Naive thymus-derived CD8-positive, alpha-beta T cell (primary cell): ENCODE measurements at places on chromosomes 7 and 10.

- DNase-seq = no peak
These were observed 191.5 kb downstream of the DIP2C start for GRCh38 chr10:497898-498451.

GRCh38 chr7:123649964-123650363 is 5.7 kb upstream of the LMOD2 start:
- no peak for DNase-seq

DNA sequence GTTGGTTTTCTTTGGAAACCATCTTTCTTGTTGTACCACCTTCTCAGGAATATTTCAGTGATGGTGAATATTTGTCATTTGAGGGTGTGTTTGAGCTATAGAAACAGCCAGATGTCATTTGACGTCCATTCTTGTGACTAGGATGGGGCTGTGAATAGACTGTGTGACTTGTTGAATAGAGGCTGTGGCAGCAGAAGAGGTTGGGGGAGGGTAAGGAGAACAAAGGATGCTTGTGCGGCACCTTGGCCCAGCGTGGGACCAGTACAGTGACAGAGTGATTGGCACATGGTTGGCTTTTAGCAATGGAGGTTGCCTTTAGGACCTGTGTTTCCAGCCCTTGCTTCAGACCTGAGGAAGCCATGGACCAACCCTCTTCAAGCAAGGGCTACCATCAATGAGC is 11.3 kb downstream of the DMBT1 start:
- DNase-seq = no peak

DNA sequence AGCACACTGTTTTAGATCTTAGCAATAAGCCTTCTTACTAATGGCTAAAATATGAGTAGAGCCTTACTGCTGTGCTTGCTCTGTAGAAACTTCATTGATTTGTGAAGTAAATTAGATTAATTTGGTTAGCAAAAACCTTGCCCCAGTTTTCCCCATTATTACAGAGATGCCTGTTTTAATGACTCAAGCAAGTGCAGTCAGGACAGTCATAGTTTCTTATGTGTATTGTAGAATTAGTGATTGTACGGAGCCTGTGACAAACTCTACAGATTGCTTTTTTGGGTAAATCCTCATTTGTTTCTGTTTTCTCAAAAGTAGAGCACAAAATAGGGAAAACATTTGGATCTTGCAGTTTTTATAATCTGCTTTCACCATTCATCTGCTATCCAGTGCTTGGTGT is 7.0 kb downstream of the TAX1BP1 start:
- no peak for DNase-seq

DNA sequence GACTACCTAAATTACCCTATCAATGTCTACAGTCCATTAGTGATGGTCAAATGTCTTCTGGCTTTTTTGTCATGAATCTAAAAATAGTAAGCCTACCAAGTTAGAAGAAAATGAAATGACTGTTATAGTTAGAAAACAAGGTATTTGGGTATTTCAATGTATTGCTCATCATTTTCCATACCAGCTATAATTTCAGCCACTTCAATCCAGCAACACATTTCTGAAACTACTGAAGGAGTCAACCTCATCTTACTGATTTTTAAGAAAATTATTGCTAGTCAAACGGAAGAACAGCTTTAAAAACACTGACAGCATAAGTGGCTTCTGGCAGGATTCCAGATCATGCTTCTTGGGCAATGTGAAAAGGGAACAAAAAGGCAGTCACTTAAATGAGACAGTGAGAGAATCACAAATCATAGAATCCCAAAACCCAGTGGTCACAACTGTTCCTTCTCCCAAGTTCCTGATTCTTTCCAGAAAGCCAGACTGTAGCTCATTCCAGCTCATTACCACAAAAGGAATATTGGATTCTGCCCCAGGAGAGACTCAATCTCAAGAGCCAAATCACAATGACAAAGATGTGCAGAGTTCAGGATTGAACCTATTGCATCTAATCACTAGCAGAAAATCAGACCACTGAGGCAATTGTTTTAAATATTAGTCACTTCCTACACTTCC is 61.2 kb upstream of the LRRN3 start:
- DNase-seq = no peak

GRCh38 chr7:29342761-29343160 is 148.2 kb downstream of the CHN2 start:
- DNase-seq = no peak

- DNase-seq = no peak
These were observed 11.3 kb downstream of the ADAM12 start for GRCh38 chr10:126376956-126377355.

GRCh38 chr10:45201271-45201670 is 114.1 kb downstream of the OR13A1 start:
- DNase-seq = no peak

GRCh38 chr7:31027161-31027965 is 24.7 kb upstream of the ADCYAP1R1 start:
- no peak for DNase-seq

- no peak for DNase-seq
These were observed 8.0 kb downstream of the SAR1A start for GRCh38 chr10:70162151-70162891.

- DNase-seq = no peak
These were observed 16.1 kb upstream of the PTTG1IP2 start for GRCh38 chr7:90453259-90453891.

DNA sequence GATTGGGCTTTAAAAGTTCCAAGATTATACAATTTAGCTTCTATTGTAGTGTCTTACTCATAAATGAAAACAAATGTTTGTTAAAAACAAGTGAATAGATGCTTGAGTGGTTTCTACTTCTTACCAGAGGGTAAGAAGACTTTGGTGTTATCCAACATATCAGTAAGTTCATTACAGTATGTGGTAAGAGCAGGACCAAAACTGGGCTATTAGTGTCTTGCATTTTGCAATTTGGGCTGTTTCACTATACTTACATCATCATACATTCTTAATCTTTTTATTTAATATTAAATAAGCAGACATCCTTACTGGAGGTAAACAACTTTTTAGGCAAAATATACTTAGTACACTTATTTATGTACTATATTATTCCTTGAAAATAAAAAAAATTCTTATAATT is 248.4 kb upstream of the HGF start:
- DNase-seq = no peak

DNA sequence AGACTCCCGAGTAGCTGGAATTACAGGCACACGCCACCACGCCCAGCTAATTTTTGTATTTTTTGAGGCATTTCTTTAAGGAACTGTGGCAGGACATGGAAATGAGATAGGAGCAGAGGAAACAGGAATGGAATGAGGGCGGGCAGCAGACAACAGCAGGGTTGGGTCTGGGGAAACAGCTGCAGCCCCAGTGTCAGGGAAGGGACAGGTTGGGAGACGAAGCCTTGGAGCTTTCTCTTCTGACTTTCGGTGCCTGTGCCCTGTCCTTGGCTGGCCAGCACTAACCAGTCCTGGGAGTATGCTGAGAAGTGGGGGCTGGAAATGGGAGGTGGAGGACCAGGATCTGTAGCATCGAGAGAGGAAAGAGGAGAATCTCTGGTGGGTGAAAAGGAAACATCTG is 47.4 kb downstream of the ATOH7 start:
- DNase-seq = no peak

DNA sequence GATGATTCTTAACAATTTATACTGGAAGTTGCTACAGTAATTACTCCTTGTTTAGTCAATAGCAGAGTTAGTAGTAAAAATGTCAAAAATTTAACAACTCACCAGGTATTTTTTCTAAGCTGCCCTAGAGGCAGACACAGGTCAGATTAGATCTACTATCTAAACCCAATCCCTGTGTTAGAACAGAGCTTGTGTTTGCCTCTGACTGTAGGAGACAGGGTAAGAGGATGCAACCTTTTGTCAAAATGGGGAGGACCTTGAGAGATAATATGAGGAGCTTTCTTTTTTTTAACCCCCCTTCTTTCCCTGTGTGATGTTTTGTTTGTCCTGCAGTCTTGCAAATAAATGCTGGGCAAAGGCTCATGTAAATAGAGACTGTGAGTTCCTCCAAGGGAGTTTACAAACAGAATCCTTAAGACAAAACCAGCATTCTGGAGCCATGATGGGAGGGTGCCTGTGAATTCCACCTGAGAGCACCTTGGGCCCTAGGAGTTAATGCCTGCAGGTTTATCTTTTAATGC is 353.1 kb downstream of the GATA3 start:
- no peak for DNase-seq

- no peak for DNase-seq
These were observed 13.4 kb downstream of the NOD1 start for GRCh38 chr7:30465046-30465810.

DNA sequence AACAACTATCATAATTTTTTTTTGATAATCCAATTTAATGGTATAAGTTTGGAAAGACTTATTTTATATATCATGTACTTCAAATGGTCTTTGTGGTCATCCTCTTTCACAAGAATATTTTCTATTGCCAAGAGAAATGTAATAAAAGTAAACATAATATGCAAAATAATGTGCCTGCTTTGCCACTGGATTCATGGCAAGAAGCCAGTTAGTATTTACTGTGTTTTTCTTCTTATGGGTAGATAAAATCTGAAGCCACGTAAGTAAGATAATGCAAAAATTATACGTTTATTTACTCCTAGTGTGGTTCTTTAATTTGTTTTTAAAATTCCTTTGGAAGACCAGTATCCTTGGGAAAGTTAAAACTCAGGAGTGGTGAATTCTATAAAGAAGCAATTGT is 258.5 kb downstream of the ARL4A start:
- DNase-seq = no peak

GRCh38 chr10:128708182-128708581 is 582.0 kb upstream of the MKI67 start:
- no peak for DNase-seq

- DNase-seq = no peak
These were observed 5.2 kb upstream of the SAR1A start for GRCh38 chr10:70175516-70175915.

GRCh38 chr10:58773341-58773740 is 260.7 kb downstream of the BICC1 start:
- DNase-seq = no peak

GRCh38 chr7:107130487-107131220 is 38.1 kb upstream of the HBP1 start:
- DNase-seq = no peak

DNA sequence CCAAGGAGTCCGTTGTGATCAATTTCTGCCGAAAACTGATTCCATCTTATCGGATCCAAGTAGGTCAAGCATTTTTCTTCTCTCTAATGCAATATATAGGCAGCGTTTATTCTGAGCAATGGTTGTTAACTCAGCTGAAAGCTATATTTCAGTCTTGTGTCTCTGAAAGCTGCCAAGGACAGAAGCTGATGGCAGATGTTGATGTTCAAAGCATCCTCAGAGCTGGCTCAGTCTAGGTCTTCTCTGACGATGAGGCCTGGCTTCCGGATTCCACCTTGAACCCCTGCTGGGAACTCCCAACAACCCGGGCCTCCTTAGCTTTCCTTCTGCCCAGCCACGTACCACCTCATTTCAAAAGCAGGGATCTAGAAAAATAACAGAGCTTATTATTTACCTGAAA is 863.6 kb downstream of the NRG3 start:
- no peak for DNase-seq

- no peak for DNase-seq
These were observed 143.8 kb downstream of the ZNF22 start for GRCh38 chr10:45144326-45145070.

- no peak for DNase-seq
These were observed 18.7 kb downstream of the TSPAN15 start for GRCh38 chr10:69469976-69470375.

DNA sequence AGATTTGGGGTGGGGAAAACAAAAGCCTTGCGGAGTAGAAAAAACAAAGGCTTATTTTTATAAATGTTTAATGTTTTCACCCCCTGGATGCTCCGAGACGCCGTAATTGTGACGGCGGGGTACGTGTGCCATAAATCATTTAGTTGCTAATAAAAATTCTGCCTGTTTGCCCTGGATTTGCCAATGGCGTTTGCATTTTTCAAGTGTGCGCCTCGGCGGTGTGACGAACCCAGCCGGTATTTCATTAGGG is 2.5 kb upstream of the TNRC18 start:
- DNase-seq = no peak

DNA sequence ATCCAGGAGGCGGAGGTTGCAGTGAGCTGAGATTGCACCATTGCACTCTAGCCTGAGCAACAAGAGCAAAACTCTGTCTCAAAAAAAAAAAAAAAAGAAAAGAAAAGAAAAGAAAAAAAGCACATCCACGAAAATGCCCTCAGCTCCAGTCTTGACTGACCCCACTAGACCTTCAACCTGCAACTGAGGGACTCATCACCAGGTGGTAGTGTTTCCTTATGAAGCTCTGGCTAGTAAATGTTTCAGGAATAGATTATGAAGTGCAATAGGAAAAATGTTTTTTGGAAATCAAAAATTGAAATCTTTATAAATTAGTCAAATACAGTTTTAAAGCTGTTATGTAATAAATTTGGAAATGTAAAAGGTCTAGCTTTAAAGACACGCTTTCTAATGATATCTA is 22.4 kb downstream of the TLL2 start:
- DNase-seq = no peak

- no peak for DNase-seq
These were observed 143.4 kb downstream of the SORCS3 start for GRCh38 chr10:104784452-104784851.

GRCh38 chr7:2621948-2622640 is 9.7 kb upstream of the TTYH3 start:
- no peak for DNase-seq

DNA sequence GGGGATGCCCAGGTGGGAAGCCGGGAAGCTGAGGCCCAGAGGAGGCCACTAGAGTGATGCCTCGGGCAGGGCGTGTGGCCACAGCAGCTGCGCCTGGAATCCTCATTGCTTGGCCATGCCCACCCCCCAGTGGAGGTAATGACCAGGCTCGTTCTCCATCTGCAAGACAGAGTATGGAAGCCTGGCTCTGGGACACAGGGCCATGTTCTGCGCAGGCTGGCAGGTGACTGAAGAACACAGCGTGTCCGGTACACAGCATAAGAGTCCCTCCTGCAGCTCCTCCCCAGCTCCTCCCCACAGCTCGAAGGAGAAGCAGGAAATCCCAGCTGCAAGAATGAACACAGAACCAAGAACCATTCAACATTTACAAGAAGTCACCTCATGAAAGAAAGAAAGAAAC is 64.8 kb downstream of the SMURF1 start:
- DNase-seq = no peak

DNA sequence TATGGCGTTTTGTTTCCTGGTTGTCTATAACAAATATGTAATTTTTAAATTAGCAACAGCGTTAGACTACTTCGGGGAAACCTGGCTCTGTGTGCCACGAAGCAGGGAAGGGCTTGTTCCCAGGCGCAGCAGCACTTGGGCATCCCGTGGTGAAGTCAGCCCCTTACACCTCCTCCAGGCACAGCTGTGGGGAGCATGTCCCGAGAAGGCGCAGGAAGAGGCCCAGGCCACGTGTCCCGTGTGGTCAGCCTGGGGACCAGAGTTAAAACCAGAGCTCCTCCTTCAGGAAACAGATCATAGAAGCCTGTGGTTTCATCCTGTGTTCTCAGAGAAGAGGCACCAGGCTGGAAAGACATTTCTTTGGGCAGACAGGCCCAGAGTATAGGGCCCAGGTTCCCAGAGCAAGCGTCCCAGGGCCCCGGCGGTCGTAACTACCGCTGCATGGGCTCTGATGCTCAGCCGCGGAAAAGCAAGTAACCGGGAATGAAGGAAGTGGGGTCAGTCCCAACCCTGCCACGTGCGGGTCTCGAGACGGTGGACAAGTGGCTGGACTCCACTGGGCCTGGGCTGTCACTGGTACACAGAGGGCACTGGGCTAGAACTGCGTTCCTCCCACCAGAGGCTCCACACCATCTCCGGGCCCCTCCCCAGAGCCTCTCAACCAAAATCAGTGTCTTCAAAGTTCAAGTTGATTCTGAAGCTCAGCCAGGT is 7.1 kb downstream of the NUDT1 start:
- no peak for DNase-seq
